ENCODE measurements at places on chromosomes 12 and 14.

DNA sequence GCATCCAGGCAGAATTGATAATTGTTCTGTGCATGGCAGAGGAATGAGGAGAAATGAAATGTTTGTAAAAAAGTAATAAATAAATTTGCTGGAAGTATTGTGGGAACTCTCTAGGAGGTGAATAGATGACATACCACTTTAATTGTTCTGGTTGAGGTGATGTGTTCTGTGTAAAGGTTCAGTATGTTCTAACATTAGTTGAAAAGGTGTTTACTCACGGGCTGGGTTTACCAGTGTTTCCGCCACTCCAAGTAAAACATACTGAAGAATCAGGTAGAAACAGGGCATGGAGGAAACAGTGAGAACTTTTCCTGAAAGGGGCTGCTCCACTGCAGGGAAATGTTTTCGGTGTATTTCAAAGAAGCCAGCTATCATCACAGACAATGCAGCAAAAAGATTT lies 53.3 kb downstream of the SLC15A5 start:
- no peak for DNase-seq

- no peak for DNase-seq
Observed at GRCh38 chr12:12724421-12725085, 7.4 kb downstream of the CDKN1B start.

DNA sequence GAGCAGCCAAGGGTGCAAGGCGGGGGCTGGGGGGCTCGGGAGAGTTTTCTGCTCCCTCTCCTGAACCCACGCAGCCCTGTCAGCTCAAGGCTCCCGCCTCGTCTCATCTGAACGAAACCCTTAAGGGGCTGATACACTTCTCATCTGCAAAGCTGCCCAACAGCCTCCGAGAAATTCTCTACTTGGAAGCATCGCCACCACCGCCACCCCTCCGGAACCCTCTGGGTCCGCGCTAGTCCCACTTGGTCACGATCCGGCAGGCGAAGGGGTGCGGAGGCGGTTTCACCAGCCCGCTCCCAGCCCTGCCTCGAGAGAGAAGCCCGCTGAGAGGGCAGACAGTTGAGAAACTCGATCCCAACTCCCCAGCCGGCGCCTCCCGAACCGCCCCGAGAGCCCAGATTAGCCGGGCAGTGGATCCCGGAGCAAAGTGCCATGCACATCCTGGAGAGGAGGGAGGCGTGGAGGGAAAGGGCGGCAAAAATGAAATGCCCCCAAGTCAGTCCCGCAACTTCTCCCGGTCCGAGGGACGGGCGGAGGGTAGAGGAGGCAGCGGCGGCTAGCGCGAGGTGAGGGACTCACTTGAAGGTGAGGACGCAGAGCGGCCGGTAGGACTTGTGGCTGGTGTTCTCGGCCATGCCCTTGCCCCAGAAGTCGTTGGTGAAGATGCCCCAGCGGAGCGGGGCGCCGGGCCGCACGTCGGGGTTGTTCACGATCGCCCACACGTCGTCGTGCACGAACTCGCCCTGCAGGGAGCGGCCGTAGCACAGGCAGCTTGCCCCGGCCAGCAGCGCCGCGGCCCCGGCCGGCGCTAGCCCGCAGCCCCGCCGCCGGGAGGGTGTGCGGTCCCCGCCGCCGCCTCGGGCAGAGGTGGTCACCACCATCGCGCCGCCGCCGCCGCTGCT lies 620 bp downstream of the TMTC1 start:
- no peak for DNase-seq

DNA sequence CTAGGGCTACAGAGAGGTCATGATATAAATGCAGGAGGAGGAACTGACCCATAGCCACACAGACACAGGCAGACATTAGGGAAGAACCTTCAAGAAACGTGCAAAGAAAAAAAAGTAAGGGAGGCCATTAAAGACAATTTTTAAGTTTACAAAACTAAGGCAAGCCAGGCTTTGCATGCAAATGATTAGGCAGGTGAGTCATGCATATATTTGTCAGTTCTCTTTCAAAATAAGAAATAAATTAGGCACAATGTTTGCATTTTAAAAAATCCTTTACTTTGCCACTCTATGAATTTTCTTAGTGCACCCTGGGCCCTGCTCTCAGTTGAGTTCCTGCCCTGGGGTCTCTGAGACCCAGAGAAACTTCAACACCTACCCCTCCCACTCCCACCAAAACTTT lies 75.0 kb downstream of the PRMT8 start:
- no peak for DNase-seq

DNA sequence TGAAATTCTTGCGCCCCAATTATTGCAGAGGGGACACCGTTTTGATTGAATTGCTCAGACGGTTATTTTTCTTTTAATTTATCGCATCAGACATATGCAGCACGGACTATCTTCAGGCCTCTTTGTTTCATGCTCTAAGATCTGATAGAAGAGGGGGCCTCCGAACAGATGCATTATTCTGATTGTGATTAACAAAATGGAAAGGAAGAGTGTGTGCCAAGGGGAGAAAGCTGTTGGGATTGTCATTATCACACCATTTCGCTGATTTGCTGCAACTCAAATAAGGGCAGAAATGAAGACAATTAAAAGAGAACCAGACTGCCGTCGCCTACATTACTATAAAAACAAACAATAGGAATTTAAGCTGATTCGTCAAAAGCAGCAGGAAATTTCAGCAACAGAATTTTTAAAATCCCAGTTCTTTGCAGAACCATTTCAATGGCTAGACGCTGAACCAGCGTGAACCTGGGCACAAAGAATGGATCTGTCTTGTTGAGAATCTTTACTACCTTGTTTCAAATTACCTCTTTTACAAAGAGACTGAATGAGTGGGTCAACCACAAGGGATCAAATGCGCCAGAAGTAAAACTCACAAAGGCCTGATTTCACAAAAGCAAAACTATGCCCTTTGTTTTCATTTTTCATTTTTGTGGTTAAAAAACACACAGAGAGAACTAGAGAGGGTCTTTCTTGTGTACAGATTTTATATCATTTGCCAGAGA lies 30.6 kb downstream of the TMEM132D start:
- DNase-seq: no peak

- no peak for DNase-seq
Observed at GRCh38 chr12:24537083-24537860, 411.6 kb downstream of the BCAT1 start.

Measured in activated naive CD8-positive, alpha-beta T cell treated with anti-CD3 and anti-CD28 coated beads, Interleukin-2, amount 50 U/mL, for 16 hours (primary cell).